ENCODE measurements at places on chromosomes 13 and 19.
A peak's percentile ranks its signal among the peaks of the same experiment; 100 is the strongest.

DNA sequence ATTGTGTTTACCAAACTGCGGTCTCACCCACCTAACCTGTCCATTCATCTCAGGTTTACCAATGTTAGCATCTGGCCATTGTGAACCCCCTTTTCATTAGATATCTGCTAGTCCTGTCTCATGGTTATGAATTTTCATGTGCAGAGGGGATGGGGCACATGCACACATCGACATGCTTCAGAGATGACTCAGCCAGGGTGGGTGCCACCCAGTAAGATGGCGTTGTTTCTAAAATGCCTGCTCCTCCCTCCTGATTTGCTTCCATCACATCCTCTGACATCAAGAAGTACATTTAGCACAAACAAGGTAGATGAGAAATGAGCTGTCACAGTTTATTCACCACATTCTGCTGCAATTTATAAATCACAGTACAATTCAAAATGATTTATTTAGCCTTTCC, 51.3 kb downstream of the GPALPP1 start:
- no peak overlapping the region for H3K4me3 ChIP-seq
- no peak overlapping the region for H3K27ac ChIP-seq
- peaks cover 4% of the 10 kb centered on the region for H3K27me3 ChIP-seq
- H3K36me3 ChIP-seq, result no peaks in the 10 kb centered on the region
- H3K4me1 ChIP-seq, result no peaks in the 10 kb centered on the region
- DNase-seq, result no peak

GRCh38 chr19:5247957-5248705, 92.5 kb downstream of the PTPRS start:
- H3K4me1 ChIP-seq, result no peaks in the 10 kb centered on the region
- DNase-seq, result no peak

GRCh38 chr13:111584101-111584672, 263.7 kb downstream of the TEX29 start:
- H3K27ac ChIP-seq, result no peak overlapping the region
- DNase-seq, result no peak
- H3K36me3 ChIP-seq, result no peaks in the 10 kb centered on the region

DNA sequence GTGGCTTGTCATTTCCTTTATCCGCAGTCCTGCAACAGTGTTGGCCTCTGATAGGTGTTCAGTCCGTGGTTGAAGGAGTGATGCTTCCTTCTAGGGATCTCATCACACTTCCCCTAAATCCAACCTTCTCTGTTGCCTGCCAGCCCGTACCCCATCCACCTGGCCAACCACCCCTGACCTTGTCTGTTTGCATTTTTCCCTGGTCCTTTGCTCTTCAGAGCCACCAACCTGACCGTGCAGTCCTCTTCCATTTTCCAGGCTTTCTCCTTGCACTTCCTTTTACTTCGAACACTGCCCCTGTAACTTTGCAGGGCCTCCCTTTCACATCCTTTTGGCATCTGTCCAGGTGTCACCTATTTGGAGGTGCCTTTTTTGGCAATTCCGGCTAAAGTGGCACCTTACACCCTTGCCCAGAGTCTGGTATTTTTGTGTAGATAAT, 696 bp downstream of the ZNF460 start:
- no peaks in the 10 kb centered on the region for H3K27me3 ChIP-seq
- no peak overlapping the region for H3K27ac ChIP-seq
- peaks cover 39% of the 10 kb centered on the region for H3K36me3 ChIP-seq
- DNase-seq, result peak; percentile 41
- no peak overlapping the region for H3K4me3 ChIP-seq

DNA sequence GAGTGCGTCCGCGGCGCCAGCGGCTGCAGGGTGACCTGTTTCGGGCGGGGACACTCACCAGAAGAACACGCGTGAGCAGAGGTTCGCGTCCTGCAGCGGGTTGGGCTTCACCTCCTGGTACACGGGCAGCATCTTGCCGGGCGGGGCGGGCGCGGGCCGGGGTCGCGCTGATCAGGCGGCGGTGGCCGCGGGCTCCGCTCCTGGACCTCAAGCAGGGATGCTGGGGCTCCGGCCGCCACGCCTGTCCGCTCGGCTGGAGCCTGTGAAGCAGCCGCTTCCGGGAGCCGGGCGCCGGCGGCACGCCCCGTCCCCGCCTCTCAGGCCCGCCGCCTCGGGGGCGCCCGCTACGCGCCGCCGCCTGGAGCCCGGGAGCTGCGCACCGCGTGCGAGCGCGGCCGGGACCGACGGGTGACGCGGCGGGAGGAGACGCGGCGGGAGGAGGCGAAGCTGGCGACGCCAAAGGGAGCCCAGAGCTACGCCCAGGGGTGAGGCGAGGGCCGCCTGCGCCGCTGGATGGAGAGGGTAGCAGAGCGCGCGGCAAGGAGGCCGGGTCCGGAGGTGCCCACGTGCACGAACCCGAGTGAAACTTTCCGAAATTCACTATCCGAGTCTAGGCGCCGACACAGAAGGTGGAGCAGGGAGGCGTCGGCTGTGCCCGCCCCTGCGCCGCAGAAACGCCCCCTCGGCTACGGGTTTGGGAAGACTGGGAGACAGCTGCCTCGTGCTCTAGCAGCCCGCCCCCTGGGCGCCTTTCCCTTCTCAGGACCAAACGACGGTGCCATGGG, at the start of gene ABCC4:
TSS of gene ABCC4 (minus strand) at position 269 of the 785 bp plus-strand sequence. CDS start at position 132, 137 bp downstream.
- peak within 1 kb of the TSS; percentile 74 for H3K27ac ChIP-seq
- DNase-seq, result peak; percentile 79
- peaks cover 14% of the 10 kb centered on the region for H3K27me3 ChIP-seq
- H3K36me3 ChIP-seq, result no peaks in the 10 kb centered on the region

GRCh38 chr13:37615276-37615675, 16.7 kb upstream of the POSTN start:
- no peak overlapping the region for H3K27ac ChIP-seq
- H3K4me3 ChIP-seq, result no peak overlapping the region
- H3K36me3 ChIP-seq, result no peaks in the 10 kb centered on the region
- H3K4me1 ChIP-seq, result no peaks in the 10 kb centered on the region

GRCh38 chr19:18562086-18562485, 4.4 kb downstream of the KXD1 start:
- DNase-seq, result no peak
- peaks cover 23% of the 10 kb centered on the region for H3K36me3 ChIP-seq
- peaks cover 20% of the 10 kb centered on the region for H3K4me1 ChIP-seq
- no peak overlapping the region for H3K27ac ChIP-seq

DNA sequence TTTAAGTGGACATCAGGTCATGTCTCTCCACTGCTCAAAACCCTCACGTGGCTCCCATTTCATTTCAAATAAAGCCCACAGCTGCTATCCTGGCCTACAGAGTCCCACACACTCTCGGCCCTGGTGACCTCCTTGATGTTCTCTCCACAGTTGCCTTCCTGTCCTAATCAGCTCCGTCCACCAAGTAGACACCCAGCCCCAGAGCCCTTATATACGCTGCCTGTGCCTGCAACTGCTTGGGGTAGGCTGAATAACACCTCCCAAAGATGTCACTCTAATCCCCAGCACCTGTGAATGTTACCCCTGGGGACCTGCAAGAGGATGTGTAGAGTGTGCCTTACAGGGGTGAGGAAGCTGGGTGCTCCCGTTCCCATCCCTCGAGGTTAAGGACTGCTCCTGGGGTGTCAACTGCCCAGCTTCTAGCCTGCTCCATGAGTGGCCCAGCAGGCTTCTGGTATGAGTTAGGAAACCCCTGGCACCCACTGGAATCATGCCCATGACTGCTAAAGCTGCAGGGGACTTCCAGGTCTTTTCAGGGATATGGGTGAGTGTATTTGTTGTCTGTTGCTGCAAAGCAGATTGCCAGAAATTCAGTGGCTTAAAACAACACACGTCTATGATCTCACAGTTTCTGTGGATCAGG, 6.0 kb downstream of the FAM187B start:
- DNase-seq, result no peak
- peaks cover 4% of the 10 kb centered on the region for H3K4me1 ChIP-seq
- no peak overlapping the region for H3K27ac ChIP-seq
- no peak overlapping the region for H3K4me3 ChIP-seq
- no peaks in the 10 kb centered on the region for H3K36me3 ChIP-seq

Measured in activated naive CD8-positive, alpha-beta T cell treated with anti-CD3 and anti-CD28 coated beads, Interleukin-2, amount 10 ng/mL, durations not matched to agents 7 days and 5 days (primary cell).